G401 (cell line): ENCODE measurements at places on chromosomes 6 and 20.

DNA sequence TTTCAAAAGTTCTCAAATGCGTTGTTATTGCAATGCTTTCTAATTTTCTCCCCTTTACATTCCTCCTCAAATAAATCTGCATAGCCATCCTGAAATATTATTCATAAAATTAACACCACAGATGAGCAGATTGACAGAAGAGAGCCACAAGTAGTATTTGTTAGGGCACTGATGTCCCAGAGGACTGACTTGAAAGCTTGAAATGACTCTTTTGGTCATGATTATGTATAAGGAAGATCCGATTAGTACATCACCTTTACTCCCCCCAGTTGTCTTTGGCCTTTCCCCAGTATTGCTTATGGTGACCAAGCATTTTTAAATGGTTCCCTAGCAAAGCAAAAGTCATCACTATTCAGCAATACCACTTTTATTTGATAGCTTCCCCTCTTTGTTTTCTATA lies 187.6 kb downstream of the ADAT2 start:
- DNase-seq: no peak

- no peak for DNase-seq
Measured at GRCh38 chr6:154664287-154664686, 68.9 kb upstream of the SCAF8 start.

- DNase-seq: no peak
Measured at GRCh38 chr20:31998246-31998645, 12.0 kb upstream of the CCM2L start.

- no peak for DNase-seq
Measured at GRCh38 chr6:131838051-131838450, 30.2 kb downstream of the ENPP1 start.

GRCh38 chr6:145213614-145214013 lies 521.7 kb downstream of the EPM2A start:
- DNase-seq: no peak

- DNase-seq: no peak
Measured at GRCh38 chr6:149267072-149267471, 50.4 kb upstream of the TAB2 start.

- no peak for DNase-seq
Measured at GRCh38 chr20:2032168-2032567, 38.3 kb upstream of the PDYN start.

DNA sequence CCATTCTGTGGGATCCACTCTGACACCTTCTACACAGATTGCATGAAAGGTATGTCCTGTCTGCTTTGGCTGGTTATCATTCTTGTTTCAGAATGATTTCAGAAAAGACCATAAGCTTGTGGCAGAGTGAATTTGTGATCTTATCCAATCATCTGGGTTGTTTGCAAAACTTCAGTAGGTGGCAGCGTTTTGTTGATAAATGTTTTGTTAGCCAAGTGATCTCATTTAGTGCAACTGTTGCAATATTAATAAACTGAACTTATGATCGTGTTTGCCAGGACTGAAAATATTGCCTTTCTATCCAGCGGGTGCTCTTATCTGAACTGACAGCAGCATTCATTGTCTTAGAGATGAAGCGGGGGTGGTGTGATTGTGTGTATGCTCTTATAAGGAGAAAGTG lies 613.2 kb upstream of the NOX3 start:
- DNase-seq: no peak

- DNase-seq: no peak
Measured at GRCh38 chr20:54140486-54140885, 33.3 kb downstream of the CYP24A1 start.

DNA sequence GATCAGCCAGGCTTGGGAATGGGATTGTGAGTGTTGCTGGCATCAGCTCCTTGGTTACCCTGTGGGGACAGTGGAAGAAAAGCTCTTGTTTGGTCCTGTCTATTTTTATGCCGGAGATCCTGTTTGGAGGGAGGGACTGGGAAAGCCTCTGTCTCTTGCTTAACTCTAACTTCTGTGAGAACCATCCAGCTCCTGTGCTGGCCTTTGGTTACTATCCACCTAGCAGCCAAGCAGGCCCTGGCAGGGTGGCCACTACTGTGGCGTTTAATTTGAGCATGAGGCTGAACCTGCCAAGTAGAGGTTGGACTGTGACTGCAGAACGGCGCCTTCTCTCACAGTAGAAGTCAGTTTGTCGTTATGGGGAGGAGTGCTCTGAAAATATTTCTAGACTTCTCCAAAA lies 193.3 kb downstream of the UTRN start:
- DNase-seq: peak; percentile 1

DNA sequence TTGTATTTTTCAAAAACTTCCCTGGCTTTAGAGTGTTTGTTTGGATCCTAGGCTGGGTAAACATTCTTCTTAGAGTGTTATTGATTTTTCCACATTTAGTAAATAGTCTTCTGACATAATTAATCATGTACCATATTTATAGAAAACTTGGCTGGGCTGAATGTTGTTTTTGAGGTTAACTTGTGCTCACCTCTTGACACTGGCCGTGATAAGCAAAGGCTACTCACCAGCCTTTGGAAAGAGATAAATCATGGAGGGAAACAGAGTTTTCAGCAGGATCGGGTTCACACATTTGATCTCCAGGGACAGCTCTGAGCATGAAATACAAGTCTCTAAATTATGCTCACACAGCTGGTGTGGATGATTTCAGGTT lies 6.2 kb upstream of the CD93 start:
- no peak for DNase-seq

DNA sequence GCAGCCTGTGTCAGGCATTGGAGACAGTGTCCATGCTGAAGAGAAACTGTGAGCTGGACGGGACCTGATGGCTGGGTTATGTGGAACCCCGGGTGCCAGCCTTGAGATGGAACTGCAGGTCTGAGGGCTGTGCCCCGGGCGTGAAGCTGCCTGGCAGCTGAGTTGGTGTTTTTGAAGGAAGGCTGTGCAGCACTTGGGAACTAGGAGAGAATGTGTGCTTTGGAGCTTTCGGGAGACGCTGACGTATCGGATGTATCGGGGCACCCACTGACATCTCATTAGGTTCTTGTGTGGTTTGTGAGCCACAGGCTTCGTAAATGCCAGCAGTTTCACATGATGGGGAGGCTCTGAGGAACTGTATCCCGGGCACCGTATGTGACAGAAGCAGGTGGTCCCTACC lies 2.2 kb downstream of the DLGAP4 start:
- peak; percentile 16 for DNase-seq

DNA sequence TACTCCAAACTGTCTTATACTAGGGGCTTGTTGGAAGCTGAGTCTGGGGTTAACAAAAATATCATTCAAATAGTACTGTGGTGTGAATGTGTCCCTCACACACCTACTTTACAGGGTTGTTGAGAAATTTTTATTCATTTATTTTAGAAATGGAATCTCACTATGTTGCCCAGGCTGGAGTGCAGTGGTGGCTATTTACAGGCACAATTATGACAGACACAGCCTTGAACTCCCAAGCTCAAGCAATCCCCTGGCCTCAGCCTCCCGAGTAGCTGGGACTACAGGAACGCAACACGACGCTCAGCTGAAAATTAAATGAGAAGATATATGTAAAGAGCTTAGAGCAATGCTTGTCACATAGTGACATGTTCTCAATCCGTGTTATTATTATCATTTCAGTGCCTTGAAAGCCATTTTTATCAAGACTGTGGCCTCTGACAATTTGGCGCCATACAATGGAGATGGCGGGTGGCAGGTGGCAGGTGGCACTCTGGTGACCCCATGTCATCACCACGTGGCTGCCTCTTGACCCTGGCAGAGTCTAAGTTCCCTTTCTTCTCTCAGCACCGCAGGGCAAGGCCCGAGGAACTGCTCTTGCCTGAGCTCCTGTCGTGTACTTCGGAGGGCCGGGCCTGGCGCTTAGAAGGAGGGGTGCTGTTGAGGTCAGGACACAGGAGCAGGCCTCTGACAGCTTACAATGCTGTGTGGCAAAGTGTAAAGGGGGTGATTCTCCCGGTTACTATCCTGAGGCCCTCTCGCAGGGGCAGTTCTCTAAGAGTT lies 64.5 kb downstream of the STX11 start:
- no peak for DNase-seq

GRCh38 chr6:21220271-21220987 lies 373.1 kb upstream of the SOX4 start:
- DNase-seq: no peak

- DNase-seq: no peak
Measured at GRCh38 chr6:158763434-158764182, 55.6 kb downstream of the EZR start.

DNA sequence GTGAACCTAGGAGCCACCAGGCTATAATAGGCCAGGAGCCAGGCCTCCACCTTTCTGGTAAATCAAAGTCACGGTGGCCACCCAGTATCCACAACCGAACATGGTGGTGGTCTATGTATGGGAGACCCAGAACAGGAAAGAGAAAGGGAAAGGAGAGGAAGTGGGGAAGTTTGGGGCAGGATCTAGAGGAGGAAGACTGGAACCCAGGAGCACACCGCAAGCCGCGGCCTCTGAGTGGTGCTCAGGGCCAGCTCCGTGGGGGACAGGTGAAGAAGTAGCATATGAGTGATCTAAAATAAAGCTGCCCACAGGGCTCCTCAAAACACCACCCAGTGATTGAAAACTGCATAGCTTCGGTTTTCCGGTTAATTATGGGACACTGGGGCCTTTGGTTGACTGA lies 214.8 kb downstream of the ZDHHC14 start:
- DNase-seq: no peak

GRCh38 chr6:108260126-108260808 lies 573 bp downstream of the SNX3 start:
- DNase-seq: peak; percentile 60

DNA sequence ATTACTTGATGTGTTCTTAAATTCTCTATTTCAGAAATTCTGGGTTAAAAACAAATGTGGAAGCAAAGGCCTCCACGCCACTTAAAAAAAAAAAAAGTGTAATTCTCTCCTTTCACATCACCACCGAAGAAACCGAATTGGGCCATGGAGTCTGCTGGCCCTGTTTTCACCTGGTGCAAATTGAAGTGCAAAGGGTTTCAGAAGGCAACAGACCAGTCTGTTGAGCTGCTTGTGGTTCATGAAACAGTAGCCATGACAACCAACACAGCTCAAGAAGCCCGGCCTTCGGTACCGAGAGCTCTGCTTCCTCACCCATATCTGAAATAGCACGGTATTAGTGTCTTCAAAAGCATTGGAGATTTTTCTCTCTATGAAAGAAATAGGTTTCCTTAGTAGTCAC lies 63.1 kb downstream of the GMPR start:
- DNase-seq: peak; percentile 16

- no peak for DNase-seq
Measured at GRCh38 chr6:157763904-157764177, 59.2 kb upstream of the SNX9 start.

GRCh38 chr6:144886682-144887081 lies 601.5 kb downstream of the UTRN start:
- DNase-seq: no peak

GRCh38 chr6:159754959-159755914 lies 6.6 kb upstream of the ACAT2 start:
- peak; percentile 39 for DNase-seq

GRCh38 chr6:99790679-99791078 lies 184.0 kb downstream of the PRDM13 start:
- DNase-seq: peak; percentile 12

GRCh38 chr6:159655409-159655988 lies 37.5 kb downstream of the SOD2 start:
- no peak for DNase-seq

DNA sequence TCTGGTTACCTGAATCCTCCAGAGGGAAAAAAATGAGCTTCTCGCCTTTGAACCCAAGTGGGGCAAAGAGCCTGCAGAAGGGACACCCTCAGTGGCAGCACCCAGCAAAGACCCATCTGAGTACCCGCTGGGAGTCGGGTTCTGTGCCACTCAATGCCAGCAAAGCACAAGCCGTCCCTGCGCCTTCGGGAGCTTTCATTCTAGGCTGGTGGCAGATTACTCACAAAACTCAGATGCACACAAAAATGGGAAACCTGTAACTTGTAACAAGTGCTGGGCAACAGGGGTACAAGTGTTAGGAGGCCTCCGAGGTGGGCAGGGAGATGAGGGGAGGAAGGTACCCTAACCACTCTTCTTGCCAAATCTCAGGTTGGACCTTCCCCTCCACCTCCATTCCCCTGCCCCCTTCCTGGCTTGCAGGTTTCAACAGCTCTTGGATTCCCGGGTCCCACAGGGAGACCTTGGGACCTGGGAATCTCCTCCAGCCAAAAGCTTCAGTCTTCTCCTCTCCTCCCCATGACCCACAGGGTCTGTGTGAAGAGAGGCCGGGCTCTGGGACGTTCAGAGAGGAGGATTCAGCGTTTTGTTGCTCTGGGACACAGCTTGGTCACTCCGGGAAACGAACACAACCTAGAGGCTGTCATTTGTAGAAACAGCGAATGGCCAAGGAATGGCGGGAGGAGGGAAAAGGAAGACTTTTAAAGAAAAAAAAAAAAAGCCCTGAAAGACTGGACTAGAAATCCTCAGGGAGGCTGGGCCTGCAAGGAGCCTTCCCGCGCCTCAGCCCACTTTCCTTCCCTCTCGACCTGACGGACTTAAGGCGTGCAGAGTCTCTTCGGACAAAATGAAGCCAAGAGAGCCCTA lies 1.2 kb upstream of the PARD6B start:
- no peak for DNase-seq

DNA sequence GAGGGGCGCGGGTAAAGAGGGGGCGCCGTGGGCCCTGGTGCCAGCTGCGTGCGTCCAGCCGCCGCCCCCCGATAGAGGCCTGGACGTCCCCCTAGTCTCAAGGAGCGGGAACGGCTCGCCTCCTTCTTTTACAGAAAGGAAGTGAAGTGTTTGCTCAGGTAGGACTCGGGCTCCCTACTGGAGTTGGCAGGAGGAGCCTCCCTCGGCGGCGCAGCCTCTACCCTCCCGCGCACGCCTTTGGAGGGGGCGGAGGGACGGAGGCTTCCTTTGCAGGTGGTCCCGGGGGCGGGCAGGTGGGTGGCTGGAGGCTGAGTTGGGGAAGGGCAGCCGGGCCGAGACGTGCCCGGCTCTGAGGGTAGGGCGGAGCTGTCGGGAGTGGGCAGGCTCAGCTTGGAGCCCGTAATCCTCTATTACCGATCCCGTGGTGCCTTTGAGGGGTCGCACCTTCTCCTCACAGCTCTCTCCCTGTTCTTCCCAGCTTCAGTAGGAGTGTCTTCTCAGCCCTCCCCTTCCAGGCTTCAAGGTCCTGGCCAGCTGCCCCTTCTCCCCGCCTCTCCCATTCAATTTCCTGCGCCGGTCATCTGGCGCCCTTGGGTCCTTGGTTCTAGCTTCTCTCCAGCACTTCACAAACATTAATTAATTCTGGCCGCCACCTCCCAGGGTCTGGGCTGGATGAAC lies 728 bp downstream of the ITPR3 start:
- DNase-seq: peak; percentile 52

DNA sequence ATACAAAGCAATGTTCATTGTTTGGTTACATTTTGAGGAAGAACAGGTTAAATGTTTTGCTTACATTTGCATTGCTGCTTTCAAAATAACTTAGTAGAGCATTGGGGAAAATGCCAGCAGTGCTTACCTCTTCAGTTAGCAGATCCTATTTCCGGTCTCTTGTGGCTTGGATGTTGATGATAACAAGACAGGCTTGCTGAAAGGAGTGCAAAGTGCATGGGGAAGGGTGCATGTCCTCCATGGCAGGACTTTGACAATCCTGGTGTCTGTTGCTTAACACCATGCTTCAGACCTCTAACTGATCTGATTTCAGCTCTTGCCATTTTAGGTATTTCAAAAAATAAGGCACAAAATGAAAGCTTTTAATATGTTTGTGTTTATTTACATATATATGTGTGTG lies 21.1 kb downstream of the TPD52L1 start:
- DNase-seq: no peak

- DNase-seq: peak; percentile 58
Measured at GRCh38 chr6:130322673-130323268, 43.0 kb upstream of the TMEM200A start.

- DNase-seq: no peak
Measured at GRCh38 chr6:25882051-25882496, 8.0 kb upstream of the SLC17A3 start.

- no peak for DNase-seq
Measured at GRCh38 chr6:158014505-158015187, 33.0 kb downstream of the SYNJ2 start.
